Left ventricle myocardium superior (tissue), 1 donor: ENCODE measurements at places on chromosomes 6 and 20. TPM values are rescaled to one million over a fixed set of nuclear protein-coding genes. Genes with fewer than 3 reads are reported as not detected.

The MYCT1 gene
- 15.3 TPM for total RNA-seq

The PPIL6 gene
- 2.5 TPM for total RNA-seq

The POU5F1 gene
- 0.67 TPM for total RNA-seq

The TCP11 gene
- not detected for total RNA-seq

The ULBP1 gene
- total RNA-seq: 0.17 TPM

The FOXC1 gene
- 2.7 TPM for total RNA-seq

The HLA-G gene
- not detected for total RNA-seq

The GLP1R gene
- 11.6 TPM for total RNA-seq

The CST1 gene
- not detected for total RNA-seq

The NKX2-2 gene
- not detected for total RNA-seq

The AURKA gene
- 7.0 TPM for total RNA-seq

The SCRT2 gene
- total RNA-seq: not detected

The CBLN4 gene
- total RNA-seq: not detected

The SLA2 gene
- 0.47 TPM for total RNA-seq

The HUS1B gene
- total RNA-seq: not detected

The DYNLT2 gene
- total RNA-seq: 0.62 TPM

The CCN2 gene
- total RNA-seq: 14.3 TPM

The GPX6 gene
- not detected for total RNA-seq

The SNX9 gene
- total RNA-seq: 31.6 TPM

The FAM83C gene
- not detected for total RNA-seq

The WFDC10A gene
- total RNA-seq: not detected

The NRSN1 gene
- total RNA-seq: not detected

The PTGIS gene
- 24.0 TPM for total RNA-seq

The OR2H2 gene
- total RNA-seq: not detected

The BPHL gene
- 17.3 TPM for total RNA-seq

The LHFPL5 gene
- total RNA-seq: not detected

The MYO6 gene
- total RNA-seq: 5.5 TPM

The RBL1 gene
- total RNA-seq: 4.9 TPM

The CCN5 gene
- 19.5 TPM for total RNA-seq

The CST7 gene
- total RNA-seq: 0.92 TPM

The PBOV1 gene
- not detected for total RNA-seq

The GMPR gene
- total RNA-seq: 112 TPM

The ATP6V1G2 gene
- 2.1 TPM for total RNA-seq

The ENPP3 gene
- total RNA-seq: not detected

The TRERF1 gene
- total RNA-seq: 1.8 TPM

The LZTS3 gene
- total RNA-seq: 17.6 TPM

The PROKR2 gene
- not detected for total RNA-seq

The TTI1 gene
- total RNA-seq: 12.5 TPM

The NKAPL gene
- 6.3 TPM for total RNA-seq

The C6orf163 gene
- total RNA-seq: 1.7 TPM

The LY86 gene
- 1.1 TPM for total RNA-seq

The FAM217A gene
- not detected for total RNA-seq

The SLC35D3 gene
- not detected for total RNA-seq

The EPHA7 gene
- total RNA-seq: 1.5 TPM

The RBM38 gene
- 89.3 TPM for total RNA-seq

The RSPO3 gene
- 0.57 TPM for total RNA-seq

The SLPI gene
- total RNA-seq: 21.9 TPM
